ENCODE measurements at places on chromosomes 1 and 21.

DNA sequence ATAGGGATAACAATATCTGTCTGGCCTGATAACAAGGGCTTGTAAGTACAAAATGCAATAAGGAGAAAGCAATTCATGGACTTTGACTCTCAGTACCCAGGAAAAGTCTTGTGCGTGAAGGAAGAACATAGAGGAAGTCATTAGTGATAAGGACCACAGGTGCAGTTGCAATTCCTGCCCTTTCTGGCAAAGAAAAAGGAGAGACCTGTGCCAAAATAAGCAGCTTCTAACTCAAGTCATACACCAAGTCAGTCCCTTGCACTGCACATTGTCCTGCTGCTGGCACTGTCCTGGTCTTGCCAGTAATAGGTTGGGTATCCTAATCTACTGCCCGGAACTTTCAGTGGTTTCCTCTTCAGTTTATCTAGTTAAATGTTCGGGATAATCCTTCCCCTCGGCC is 14.8 kb upstream of the SOD1 start:
- no peak for DNase-seq

DNA sequence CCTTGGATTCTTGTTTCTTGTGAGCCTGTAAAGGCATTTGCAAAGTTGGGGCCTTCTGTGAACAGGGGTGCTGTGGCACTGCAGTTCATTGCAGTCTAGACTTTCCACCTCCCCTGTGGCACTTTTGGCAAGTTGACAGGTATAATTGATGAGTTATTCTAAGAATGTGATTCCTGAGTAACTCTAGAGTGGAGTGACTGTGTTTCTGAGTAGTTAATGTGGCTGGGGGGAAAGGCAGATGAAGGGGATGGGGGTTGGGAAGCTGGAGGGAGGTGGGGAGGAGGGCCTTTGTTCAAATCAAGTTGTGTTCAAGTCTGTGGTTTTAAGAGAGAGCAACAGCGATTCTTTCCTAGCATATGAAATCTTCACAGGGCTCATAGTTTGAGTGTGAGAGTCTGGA is 32.9 kb downstream of the PBX1 start:
- DNase-seq: no peak

- no peak for DNase-seq
These were observed 19.4 kb upstream of the LRRN2 start for GRCh38 chr1:204704794-204705492.

DNA sequence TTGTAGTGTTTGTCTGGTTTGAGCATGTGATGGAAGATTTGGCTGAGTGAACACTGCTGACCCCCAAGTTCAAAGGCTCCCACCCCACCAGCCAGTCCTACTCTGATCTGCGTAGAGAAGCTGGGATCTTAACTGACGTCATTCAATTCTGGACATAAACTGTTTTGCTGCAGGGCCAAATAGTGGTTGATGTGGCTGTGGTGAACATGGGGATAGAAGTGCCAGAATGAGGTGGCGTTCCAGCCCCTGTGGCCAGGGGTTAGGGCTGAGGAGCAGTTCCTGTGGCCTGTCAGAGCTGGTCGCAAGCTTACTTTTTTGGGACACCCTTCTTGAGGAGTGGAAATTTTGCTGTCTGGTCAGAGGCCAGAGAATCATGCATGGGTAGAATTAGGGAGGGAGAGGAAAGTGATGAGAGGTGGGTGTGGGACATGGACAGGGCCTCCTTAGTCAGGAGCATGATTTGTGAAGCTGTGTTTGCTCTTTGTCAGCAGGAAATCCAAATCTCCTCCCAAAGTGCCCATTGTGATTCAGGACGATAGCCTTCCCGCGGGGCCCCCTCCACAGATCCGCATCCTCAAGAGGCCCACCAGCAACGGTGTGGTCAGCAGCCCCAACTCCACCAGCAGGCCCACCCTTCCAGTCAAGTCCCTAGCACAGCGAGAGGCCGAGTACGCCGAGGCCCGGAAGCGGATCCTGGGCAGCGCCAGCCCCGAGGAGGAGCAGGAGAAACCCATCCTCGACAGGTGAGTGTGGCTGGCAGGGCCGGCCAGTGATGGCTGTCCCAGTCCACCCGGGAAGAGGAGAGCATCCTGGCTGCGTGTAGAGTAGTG is 25.9 kb downstream of the SZRD1 start:
- DNase-seq: no peak

DNA sequence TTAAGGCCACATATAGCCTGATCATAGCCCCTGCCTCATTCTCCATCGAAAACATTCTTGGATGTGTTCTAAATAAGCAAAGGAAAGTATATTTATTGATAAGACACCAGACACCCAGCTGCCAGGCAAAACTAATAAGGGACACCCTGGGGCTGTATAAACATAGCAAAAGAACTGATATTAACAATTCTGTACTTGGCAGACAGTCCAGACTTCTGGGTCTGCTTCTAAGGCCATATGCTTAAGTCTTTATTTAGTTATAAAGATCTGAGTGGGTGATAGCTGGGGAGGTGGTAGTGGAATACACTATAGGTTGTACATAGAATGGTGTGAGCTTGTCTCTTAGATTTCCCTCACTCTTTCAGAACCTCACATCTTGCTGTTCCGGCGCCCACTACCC is 3.9 kb downstream of the CKS1B start:
- DNase-seq: no peak

GRCh38 chr1:193631306-193631705 is 444.9 kb upstream of the B3GALT2 start:
- no peak for DNase-seq

DNA sequence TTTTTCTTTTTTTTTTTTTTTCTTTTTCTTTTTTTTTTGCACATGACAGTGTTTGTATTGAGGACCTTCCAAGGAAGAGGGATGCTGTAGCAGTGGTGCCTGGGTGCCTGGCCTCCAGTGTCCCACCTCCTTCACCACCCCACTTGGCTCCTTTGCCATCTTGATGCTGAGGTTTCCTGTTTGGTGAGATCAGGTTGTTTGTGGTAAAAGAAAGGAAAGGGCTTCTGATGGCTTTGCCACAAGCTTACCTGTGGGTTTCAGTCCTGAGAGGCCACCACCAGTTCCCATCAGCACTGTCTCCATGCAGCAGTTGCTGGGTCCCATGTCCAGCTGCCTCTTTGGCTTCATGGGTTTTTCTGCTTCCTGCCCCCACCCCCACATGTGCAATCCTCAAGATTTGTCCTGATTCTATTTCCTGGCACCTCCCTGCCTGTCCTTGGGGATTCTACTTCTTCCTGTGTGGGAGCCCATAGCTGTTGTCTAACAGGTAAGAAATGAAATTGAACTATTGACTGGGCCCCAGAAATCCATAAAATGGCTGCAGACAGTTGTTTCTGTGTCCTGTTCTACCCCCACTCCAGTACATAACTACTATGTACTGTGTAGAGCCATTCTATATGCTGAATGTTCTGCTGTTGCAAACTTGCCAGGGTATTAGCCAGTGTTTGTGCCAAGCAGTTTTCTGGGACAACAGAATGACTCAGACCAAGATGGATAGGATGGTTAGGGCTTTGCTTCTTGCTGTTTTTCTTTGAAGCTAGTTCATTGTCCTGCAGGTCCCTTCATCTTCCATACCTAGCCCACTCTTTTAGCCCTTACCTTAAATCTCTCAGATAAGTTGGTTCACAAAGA is 4.2 kb upstream of the CCDC28B start:
- DNase-seq: no peak

- DNase-seq: no peak
These were observed 73.3 kb downstream of the ARHGEF16 start for GRCh38 chr1:3527774-3528173.

- no peak for DNase-seq
These were observed 66.1 kb upstream of the ADAM30 start for GRCh38 chr1:119962296-119962968.

DNA sequence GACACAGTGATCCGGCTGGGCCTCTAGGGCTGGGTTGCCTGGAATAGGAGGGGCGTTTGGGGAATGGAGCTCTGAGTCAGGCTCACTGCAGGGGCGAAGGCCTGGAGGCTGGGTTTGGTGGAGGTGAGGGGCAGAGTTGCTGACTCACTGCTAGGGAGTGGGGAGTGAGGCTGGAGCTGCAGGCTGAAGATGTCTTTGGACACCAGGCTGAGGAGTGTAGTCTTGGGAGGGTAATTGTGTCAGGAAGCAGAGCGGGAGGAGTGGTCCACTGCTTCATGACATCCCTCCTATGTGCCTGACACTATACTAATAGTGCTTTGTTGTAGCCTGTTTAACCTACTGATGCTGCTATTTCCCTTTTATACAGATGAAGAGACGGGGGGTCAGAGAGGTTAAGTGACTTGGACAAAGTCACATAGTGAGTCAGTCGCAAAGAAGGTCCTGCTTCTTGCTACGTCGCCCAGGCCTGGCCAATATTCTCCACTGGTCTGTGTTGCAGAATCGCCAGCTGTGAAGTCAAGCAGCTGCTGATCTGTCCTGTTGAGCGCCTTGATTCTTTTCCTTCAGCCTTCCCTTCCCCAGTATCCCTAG is 13.6 kb downstream of the ACTL8 start:
- DNase-seq: no peak

GRCh38 chr1:78911956-78912880 is 94.3 kb downstream of the ADGRL4 start:
- no peak for DNase-seq

DNA sequence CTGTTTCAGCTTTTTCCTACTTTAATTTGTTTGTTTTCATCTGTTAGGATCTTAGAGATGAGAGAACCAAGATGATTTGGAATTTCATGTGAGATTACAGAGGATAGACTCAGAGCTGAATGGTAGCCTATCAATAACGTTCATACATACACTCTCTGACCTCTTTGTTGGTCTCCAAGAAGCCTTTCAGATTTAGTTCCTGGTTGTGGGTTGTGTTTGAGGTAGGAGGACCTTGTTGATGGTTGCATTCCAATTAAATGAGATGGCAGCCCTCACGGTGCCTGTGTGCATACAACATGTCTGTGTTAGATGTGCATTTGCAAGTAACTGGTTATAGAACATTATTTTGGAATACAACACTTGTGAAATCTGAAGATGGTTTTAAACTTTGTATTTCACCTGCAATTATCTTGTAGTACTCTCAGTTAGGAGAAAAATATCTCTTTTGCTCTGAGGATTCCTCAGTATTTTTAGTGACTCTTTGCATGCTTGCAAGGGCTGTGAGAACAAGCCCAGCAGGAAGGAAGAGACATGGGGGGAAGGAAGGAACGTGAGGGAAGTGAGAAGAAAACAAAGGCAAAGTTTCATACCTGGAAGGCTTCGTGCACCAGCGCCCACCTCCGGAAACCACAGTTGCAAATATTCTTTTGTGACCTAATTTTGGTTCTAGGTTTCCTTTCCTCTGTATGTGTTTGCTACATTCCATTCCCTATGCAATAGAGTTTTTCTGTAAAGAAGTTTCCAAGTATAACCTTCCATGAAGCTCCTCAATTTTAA is 291.8 kb downstream of the DISC1 start:
- DNase-seq: no peak

- no peak for DNase-seq
These were observed 43.1 kb upstream of the BCL10 start for GRCh38 chr1:85319491-85319890.

DNA sequence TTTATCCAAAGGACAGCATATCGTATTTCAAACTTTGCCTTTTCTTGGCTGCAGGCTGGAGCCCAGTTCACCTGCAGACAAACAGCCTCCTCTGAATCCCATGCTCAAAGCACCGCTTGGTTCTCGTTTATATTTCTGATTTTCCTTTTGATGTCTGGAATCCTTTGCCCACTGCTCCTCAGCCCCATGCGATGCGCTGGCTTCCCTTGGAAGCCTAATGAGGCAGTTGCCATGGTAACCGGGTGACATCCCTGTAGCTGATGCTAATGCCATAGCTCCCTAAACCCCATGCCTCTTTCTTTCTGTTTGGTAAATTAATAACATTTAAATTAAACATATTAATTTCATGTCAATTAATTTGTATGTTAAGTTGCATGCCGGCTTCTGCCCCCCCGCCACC is 327.1 kb downstream of the PRDM2 start:
- no peak for DNase-seq

- DNase-seq: no peak
These were observed 98.0 kb downstream of the KCNN3 start for GRCh38 chr1:154772056-154772455.

GRCh38 chr1:233673947-233674431 is 60.1 kb downstream of the KCNK1 start:
- no peak for DNase-seq

GRCh38 chr1:5661196-5662085 is 330.8 kb downstream of the NPHP4 start:
- no peak for DNase-seq

DNA sequence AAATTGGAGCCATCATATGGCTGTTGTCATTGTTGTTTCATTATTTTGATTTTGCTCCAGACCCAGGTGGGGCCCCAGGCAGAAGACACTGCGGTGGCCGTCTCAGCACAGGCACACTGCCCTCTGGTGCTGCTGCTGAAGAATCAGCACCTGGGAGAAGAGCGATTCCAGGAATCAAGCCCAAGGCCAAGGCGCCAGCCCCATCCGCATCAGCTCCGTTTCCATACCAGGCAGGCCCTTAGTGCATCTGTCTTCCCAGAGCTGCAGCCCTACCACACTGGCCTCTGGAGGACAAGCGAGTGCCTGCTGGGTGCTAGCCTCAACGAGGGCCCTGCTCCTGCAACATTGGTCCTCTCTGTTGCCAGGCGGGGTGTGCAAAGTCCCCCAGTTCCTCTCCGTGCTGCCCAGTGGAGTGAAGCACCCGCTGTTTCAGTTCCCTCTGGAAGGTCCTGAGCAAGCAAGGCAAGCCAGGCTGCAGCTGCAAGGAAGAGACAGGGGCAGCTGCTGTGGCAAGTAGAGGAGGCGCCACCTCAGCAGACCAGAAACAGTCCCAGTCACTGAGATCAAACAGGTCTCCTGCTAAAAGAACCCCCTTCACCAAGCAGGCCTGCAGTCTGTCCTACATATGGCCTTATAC is 5.2 kb downstream of the GRIK3 start:
- no peak for DNase-seq

- no peak for DNase-seq
These were observed 232.8 kb downstream of the SDCCAG8 start for GRCh38 chr1:243488459-243489157.

GRCh38 chr21:44713130-44713529 is 1.8 kb upstream of the TSPEAR start:
- DNase-seq: no peak

GRCh38 chr21:44965251-44966022 is 25.6 kb downstream of the SLX9 start:
- DNase-seq: no peak

DNA sequence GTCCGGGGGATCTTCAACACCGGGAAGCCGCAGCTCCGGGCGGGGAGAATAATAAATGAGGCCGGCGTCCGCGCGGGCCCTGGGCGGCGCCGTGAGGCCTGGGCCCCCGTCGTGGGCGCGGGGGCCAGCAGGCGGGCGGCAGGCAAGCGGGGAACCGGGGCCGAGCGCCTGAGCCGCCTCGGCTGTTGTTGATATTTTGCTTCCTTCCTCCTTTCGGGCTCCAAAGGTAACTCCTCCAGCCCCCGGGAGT is at the start of gene MEF2D:
Gene MEF2D, minus strand, starts transcription at position 233 of the 250 bp plus-strand sequence. CDS start 17,483 bp downstream, outside the sequence.
- no peak for DNase-seq

DNA sequence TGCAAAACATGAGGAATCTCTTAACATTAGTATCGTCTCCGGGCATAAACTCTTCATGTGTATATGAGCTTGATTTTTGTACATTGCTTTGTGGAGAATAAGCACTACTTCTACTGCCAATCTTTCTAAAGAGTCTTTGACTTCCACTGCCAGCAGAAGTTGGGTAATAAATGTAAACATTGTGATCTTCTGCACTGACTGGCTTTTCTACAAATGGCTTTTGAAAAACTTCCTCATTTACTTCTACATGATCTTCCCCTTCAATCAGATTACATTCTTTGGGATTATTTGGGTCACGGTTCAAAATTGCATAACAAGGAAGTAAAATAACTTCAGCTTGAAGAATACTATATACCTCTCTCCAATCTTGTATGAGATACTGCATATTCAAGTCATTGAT is 30.4 kb upstream of the SLC44A5 start:
- DNase-seq: no peak

GRCh38 chr21:42351626-42352440 is 1.0 kb upstream of the TFF2 start:
- no peak for DNase-seq

Measured in effector CD4-positive, alpha-beta T cell (primary cell).